ENCODE measurements at places on chromosomes 3 and 15. TPM values are rescaled to one million over a fixed set of nuclear protein-coding genes. Genes with fewer than 3 reads are reported as not detected.

The NR1I2 gene
- 0.54 TPM for total RNA-seq

DNA sequence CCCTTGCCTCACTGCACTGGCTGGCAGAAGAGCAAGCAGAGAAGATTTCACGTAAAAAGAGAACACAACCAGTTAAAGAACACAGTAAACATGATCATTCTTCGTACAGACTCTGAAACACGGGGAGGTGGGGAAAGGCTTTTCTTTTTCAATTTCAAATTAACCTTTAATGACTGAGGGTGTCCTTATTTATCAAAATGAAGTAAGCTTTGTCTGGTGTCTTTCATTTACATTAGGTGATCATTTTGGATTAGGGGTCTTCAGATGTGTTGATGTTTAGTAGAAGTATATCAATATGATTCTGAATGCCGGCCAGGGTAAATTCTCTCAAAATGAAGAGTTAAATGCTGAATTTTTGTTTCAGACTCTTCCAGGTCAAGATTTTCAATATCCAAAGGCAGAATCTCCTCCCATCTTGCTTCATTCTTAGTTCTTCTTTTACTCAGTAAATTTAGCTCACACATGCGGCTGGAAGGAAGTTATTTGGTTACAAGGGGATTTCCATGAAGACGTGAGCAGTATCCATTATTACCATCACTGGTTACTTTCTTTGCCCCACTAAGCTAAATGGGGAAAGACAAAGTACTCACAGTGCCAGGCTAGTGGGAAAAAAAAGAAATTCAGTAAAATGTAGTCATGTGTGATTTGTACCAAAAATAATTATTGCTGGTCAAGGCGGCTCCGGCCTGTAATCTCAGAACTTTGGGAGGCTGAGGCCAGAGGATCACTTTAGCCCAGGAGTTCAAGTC, 272.2 kb upstream of the NR2F2 start:
- H3K36me3 ChIP-seq: no peaks in the 10 kb centered on the region
- peaks cover 8% of the 10 kb centered on the region for H3K4me1 ChIP-seq
- H3K4me3 ChIP-seq: no peak overlapping the region
- H3K27ac ChIP-seq: no peak overlapping the region

GRCh38 chr3:115190747-115191146, 43.7 kb upstream of the ZBTB20 start:
- H3K4me1 ChIP-seq: no peaks in the 10 kb centered on the region
- no peaks in the 10 kb centered on the region for H3K36me3 ChIP-seq
- H3K4me3 ChIP-seq: no peak overlapping the region
- no peaks in the 10 kb centered on the region for H3K27me3 ChIP-seq

DNA sequence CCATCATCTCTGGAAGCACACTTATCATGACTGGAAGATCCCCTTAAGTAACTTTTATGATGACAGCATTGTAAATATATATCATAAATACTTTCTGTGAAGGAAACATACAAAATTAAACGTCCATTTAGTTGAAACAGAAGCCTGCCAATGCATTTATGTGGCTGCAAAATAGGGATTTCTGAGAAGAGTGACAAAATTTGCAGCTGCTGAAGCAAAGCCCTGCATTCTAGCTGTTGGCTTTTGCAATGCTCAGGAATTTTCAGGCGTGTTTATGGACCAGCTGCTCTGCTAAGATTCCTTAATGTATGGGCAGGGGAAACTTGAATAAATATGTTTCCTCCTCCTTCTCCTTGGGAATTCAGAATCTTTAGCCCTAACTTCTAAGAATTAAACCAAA, 137.3 kb downstream of the CACNA2D3 start:
- no peak overlapping the region for H3K4me3 ChIP-seq
- H3K27me3 ChIP-seq: no peaks in the 10 kb centered on the region
- no peak overlapping the region for H3K27ac ChIP-seq

DNA sequence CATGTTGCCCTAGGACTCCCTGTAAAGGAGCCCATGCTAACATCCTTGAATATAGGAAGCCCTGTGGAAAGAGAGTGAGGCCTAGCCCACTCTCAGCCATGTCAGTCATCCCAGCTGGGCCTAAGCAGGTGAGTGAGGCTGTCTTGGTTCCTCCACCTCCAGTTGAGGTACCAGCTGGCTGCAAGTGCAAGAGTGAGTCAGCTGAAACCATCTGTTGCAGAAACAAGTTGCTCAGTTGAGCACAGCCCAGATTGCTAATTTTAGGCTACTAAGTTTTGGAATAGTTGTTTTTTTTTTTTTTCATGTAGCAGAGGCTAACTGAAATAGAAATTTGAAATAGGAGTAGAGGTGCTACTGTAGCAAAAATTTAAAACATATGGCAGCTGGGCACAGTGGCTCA, 43.7 kb upstream of the ADPGK start:
- no peak for DNase-seq

DNA sequence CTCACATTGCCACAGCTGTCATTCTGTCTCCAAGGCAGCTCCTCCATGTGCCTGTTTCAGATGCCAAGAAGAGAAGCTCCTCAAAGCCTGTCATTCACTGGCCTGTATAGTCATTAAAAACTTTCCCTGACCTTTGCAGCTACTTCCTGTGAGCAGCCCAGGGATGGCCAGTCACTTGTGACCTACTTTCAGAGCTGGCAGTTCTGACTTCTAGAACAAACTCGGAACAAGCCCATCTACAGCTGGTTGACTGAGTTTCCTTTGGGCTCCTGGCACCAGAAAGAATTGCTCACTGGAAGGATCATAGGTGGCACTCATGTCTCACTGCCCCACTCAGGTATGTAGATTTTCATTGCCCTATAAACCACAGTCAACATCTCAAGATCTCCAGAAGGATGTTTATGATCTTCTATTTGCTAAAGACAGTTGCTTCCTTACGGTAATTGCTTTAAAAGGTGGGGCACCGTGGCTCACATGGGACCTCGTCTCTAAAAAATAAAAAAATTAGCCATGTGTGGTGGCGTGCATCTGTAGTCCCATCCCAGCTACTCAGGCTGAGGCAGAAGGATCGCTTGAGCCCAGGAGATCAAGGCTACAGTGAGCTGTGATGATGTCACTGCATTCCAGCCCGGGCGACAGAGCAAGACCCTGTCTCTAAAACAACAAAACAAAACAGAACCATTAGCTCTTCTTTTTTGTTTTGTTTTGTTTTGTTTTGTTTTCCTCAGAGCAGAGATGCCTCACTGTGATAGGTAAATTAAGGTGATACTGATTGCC, 11.2 kb upstream of the ATP13A3 start:
- H3K4me3 ChIP-seq: no peak overlapping the region
- no peaks in the 10 kb centered on the region for H3K36me3 ChIP-seq
- H3K27me3 ChIP-seq: no peaks in the 10 kb centered on the region
- no peak overlapping the region for H3K27ac ChIP-seq
- no peak for DNase-seq

The GATA2 gene
- 3.5 TPM for total RNA-seq

- no peaks in the 10 kb centered on the region for H3K27me3 ChIP-seq
- H3K27ac ChIP-seq: no peak overlapping the region
- no peak for DNase-seq
- H3K36me3 ChIP-seq: no peaks in the 10 kb centered on the region
Observed at GRCh38 chr3:72977060-72977808, 19.4 kb upstream of the PPP4R2 start.

The SEMA3G gene
- total RNA-seq: 5.4 TPM

- DNase-seq: no peak
- H3K4me3 ChIP-seq: no peak overlapping the region
- H3K4me1 ChIP-seq: no peaks in the 10 kb centered on the region
- H3K27me3 ChIP-seq: no peaks in the 10 kb centered on the region
Observed at GRCh38 chr15:71443538-71443937, 328.3 kb downstream of the THSD4 start.

DNA sequence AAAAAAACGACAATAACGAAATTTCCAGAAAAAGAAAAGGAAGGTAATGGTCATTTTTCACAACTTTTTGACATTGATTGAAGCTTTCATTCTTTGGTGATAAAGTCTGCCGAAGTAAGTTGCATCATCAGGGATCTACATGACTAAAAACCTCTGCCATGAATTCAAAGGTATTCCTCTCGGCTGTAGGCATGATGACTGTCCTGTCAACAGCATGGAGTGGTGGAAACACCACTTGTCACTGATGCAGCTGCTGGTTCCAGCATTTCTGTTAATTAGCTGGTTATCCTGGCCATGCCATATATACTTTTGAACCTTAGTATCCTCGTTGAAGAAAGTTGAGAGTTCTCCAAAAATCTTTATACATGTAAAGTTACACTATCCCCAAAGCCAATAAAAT, 859.0 kb upstream of the ARPP21 start:
- H3K4me3 ChIP-seq: no peak overlapping the region
- H3K27me3 ChIP-seq: no peaks in the 10 kb centered on the region
- no peaks in the 10 kb centered on the region for H3K36me3 ChIP-seq
- DNase-seq: no peak
- H3K4me1 ChIP-seq: no peaks in the 10 kb centered on the region
- H3K27ac ChIP-seq: no peak overlapping the region

DNA sequence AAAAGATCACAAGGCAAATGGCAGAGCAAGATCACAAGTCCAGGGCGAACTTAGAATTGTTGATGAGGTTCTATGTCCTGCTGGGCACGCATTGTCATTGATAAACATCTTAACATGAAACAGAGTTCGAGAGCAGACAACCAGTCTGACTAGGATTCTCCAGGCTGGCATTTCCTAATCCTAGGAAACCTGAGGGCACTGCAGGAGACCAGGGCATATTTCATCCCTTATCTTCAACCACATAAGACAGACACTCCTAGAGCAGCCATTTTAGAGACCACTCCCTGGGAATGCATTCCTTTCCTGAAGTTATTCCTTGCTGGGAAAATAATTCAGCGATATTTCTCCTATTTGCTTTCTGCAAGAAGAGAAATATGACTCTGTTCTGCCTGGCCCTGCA, 1199.9 kb downstream of the SI start:
- H3K4me1 ChIP-seq: no peaks in the 10 kb centered on the region
- no peak overlapping the region for H3K4me3 ChIP-seq
- H3K36me3 ChIP-seq: no peaks in the 10 kb centered on the region
- no peaks in the 10 kb centered on the region for H3K27me3 ChIP-seq

DNA sequence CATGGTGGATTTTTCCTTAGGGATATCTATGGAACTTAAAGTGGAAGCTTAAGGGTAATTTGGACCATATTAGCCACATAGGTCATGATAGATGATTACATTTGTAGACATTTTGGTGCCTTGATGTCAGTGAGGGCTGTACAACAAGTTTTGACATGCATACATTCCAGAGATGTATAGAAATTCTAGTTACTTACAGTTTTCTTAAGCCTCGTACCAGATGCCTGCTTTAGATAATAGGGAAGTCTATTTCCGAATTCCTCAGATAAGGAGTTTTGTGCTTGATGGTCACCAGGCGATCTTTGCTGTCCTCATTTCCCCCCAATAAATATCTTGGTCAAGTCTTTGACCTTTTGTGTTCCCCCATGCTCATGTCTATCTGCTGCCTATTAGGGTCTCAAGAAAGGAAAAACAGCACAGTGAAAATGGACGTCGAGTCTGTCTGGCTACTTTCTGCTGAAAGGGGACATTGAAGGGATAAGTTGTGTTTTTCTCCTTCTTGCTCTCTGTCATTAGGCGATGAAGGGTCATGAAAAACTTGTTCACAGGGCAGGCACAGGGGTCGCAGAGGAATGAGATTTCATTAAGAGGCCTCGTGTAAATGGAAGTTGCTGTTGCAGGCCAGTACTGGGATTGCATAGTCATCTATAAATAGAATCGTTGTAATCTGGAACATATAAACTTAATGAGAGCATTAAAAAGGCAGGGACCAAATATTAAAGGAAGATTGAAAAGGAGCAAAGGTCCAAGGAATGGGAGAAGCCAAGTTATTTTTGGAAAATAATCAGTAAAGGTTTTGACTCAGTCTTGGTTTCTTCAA, 20.0 kb upstream of the SENP7 start:
- no peaks in the 10 kb centered on the region for H3K36me3 ChIP-seq
- no peaks in the 10 kb centered on the region for H3K4me1 ChIP-seq
- no peaks in the 10 kb centered on the region for H3K27me3 ChIP-seq

The ELL3 gene
- total RNA-seq: 1.9 TPM

The LRRN1 gene
- total RNA-seq: 0.28 TPM

The DUOX1 gene
- 1.7 TPM for total RNA-seq

The RNF13 gene
- 78.3 TPM for total RNA-seq

- H3K27me3 ChIP-seq: no peaks in the 10 kb centered on the region
- no peak for DNase-seq
- no peaks in the 10 kb centered on the region for H3K36me3 ChIP-seq
- H3K4me1 ChIP-seq: peaks cover 10% of the 10 kb centered on the region
- H3K27ac ChIP-seq: no peak overlapping the region
Observed at GRCh38 chr3:48135552-48136495, 52.4 kb downstream of the CDC25A start.

GRCh38 chr3:53303549-53303948, 43.8 kb downstream of the DCP1A start:
- no peaks in the 10 kb centered on the region for H3K27me3 ChIP-seq
- DNase-seq: no peak
- H3K4me1 ChIP-seq: no peaks in the 10 kb centered on the region
- H3K4me3 ChIP-seq: no peak overlapping the region
- peak overlapping the region; percentile 21 for H3K27ac ChIP-seq

- H3K36me3 ChIP-seq: no peaks in the 10 kb centered on the region
- H3K4me3 ChIP-seq: no peak overlapping the region
- H3K4me1 ChIP-seq: no peaks in the 10 kb centered on the region
- DNase-seq: no peak
Observed at GRCh38 chr3:40923143-40923542, 276.2 kb upstream of the CTNNB1 start.

GRCh38 chr3:39407773-39408492, 1.4 kb downstream of the RPSA start:
- peak overlapping the region; percentile 83 for H3K4me3 ChIP-seq
- H3K27me3 ChIP-seq: no peaks in the 10 kb centered on the region
- H3K36me3 ChIP-seq: peaks cover 32% of the 10 kb centered on the region
- H3K4me1 ChIP-seq: peaks cover 19% of the 10 kb centered on the region
- H3K27ac ChIP-seq: peak overlapping the region; percentile 82
